LNCaP clone FGC (cell line): ENCODE measurements at places on chromosomes 6 and 20.
A peak's percentile ranks its signal among the peaks of the same experiment; 100 is the strongest.

- no peak for DNase-seq
These were observed 60.0 kb downstream of the FYN start for GRCh38 chr6:111813237-111813636.

GRCh38 chr20:7703551-7703961, 236.7 kb downstream of the HAO1 start:
- no peak for DNase-seq

GRCh38 chr20:17427638-17428037, 103.5 kb downstream of the BFSP1 start:
- no peak for DNase-seq

DNA sequence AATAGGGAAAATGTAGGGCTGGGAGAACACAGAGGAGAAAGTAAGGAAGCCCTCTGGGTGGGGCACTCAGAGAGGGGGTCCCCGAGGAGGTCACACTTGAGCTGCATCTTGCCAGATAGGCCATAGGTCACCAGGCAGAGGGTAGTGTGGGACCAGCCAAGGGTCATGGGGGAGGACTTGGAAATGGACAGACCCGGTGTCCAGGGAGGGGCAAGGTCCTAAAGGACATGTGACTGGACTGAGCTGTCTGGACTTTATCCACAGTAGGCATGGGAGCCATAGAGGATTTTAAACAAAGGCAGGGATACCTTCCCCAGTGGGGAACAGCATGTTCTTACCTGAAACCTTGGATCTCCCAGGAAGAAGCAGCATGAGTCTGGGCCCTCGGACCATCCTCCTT, 266.7 kb downstream of the LRFN2 start:
- DNase-seq, result no peak

DNA sequence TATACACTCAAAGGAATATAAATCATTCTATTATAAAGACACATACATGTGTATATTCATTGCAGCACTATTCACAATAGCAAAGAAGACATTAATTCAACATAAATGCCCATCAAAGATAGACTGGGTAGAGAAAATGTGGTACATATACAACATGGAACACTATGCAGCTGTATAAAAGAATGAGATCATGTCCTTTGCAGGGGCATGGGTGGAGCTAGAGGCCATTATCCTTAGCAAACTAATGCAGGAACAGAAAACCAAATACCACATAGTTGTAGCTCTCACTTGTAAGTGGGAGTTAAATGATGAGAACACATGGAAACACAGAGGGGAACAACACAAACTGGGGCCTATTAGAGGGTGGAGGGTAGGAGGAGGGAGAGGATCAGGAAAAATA, 121.0 kb upstream of the LOC128125822 start:
- DNase-seq, result no peak

GRCh38 chr20:32614772-32615171, 29.6 kb upstream of the NOL4L start:
- no peak for DNase-seq

DNA sequence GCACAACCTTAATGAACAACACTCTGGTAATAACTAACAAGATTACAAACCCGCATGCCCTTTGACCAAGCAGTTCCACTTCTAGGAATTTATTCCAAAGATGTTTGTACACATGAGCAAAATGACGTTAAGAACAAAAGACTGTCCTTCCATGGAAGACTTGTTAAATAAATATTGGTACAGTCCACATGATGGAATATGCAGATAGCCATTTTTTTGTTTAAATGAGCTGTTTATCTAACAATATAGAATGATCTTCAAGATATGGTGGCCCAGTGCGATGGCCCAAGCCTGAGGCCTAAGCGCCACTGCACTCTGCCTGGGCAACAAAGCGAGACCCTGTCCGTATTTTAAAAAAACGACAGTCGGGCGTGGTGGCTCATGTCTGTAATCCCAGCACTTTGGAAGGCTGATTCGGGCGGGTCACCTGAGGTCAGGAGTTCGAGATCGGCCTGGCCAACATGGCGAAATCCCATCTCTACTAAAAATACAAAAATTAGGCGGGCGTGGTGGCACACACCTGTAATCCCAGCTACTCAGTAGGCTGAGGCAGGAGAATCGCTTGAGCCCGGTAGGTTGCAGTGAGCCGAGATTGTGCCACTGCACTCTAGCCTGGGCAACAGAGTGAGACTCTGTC, 7.4 kb upstream of the AHCY start:
- peak; percentile 67 for DNase-seq

DNA sequence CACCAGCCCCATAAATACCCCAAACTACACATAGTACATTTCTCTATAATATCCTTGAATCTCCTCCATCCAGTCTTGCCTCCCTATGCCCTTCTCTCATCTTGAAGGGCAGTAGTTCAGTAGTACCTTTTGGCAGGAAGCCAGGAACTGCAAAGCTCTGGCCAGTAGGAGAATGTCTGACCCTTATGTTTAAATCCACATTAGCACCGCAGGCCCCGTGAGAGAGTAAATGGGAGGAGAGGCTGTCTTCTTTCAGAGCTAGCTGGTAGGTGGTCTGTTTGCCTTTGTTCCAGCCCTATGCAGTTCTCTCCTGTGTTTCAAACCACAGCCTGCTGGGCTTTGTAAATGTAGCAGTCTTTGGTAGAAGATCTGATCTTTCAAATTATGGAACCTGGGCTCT, 690.7 kb downstream of the DOK5 start:
- DNase-seq, result no peak

GRCh38 chr6:392441-393390, 1.2 kb downstream of the IRF4 start:
- DNase-seq, result no peak

DNA sequence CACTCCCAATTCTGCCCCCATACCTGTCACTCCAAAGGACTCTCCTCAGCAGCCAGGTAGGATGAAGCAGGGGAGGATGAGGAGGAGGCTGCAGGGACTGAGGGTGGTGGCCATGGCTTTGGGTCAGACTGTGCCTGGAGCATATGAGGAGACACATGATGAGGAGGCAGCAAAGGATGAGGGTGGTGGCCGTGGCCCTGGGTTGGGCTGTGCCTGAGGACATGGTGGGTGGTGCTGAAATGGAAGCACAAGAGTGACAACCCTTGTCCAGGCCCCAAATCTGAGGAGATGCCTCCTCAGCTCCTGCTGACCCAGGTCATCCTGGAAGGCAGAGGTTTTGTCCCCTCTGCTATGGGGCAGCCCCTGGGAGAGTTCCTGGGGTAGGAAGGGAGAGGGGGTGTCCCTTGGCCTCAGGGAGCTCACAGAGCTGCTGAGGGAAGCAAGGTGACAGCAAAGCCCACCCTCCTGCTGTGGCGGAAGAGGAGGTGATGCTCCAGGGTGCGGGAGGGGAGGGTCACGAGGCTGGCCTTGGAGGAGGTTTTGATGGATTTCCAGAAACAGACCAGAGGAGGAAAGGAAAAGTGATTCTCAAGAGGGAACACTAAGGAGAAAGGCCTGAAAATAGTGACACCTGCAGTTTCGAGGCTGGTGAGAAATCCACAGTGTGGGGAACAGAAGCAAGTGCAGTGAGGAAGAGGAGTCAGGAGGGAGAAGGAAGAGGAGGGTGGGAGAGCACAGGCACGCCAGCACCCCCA, 4.6 kb downstream of the RAET1G start:
- no peak for DNase-seq

- DNase-seq, result peak; percentile 65
These were observed 1.1 kb downstream of the SPTLC3 start for GRCh38 chr20:13009682-13010406.

GRCh38 chr6:165661664-165662025, 1.4 kb downstream of the PDE10A start:
- no peak for DNase-seq

DNA sequence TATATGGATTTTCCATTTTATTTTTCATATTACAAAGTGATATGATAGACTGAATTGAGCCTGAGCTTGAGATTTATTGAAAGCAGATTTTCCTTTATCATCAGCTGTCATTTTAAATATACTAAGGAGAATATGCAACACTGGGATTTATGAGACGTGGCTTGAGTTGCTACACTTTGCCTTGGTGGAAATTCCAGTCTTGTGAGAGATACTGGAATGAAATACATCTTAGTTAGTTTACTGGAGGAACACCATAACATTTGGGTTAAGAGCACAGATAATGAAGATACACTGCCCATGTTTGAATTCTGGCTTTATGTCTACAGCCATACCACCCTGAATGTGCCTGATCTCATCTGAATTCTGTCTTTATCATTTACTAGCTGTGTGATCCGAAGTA, 86.5 kb upstream of the IFNGR1 start:
- no peak for DNase-seq

DNA sequence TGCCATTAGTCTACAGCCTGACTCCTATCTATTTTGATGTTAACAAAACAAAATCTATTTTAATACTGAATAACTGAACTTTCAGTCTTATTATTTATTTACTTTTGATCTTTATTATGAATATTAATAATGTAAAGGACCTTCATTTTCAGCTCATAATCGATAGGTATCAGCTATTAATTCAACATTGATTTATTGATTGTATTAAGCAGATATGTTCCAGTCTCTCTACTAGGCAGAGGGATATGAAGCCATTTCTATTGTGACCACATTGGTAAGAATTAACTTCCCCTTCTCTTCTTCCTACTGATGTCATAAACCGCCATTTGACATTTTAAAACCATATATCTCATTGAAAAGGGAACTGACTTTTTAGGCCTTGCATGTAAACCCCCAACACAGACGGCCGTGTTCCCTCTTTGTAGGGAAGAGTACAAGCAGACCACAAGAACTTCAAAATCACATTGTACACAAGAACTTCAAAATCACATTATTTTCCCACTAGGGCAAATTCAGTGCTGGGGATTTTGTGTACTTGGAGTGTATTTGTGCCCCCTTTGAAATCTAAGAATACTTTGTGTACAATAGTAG, 69.5 kb upstream of the FABP7 start:
- no peak for DNase-seq

GRCh38 chr20:48597521-48598302, 230.1 kb downstream of the PREX1 start:
- DNase-seq, result no peak

DNA sequence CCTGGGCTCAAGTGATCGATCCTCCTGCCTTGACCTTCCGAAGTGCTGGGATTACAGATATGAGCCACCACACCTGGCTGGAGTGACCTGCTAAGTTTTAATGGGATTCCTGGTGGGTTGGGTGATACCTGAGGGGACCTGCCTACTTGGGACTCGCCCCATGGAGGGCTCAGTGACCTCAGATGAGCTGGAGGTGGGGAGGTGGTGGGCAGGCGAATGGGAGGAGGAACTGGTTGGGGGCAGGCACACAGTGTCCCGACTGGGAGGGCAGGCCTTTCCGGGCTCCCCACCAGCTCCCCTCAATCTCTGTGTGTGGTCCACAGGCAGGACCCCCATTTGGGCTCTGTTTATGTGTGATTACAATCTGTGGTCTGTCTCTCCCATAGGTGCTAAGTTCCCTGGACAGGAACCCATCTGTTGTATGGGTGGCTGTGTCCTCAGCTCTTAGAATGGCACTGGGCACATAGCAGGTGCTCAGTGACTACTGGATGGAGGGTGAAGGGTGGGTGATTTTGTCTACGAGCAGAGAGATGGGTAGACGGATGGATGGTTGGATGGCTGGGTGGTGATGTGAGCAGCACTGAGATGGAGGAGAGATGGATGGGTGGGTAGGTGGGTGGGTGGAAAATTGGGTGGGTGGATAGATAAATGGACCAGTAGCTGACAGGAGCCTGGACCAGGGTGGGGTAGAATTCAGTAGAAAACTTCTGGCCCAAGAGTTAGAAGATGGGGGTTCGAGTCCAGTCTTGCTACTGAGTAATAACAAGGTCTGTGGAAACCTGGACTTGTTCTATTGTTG, 23.8 kb downstream of the CEBPB start:
- no peak for DNase-seq

DNA sequence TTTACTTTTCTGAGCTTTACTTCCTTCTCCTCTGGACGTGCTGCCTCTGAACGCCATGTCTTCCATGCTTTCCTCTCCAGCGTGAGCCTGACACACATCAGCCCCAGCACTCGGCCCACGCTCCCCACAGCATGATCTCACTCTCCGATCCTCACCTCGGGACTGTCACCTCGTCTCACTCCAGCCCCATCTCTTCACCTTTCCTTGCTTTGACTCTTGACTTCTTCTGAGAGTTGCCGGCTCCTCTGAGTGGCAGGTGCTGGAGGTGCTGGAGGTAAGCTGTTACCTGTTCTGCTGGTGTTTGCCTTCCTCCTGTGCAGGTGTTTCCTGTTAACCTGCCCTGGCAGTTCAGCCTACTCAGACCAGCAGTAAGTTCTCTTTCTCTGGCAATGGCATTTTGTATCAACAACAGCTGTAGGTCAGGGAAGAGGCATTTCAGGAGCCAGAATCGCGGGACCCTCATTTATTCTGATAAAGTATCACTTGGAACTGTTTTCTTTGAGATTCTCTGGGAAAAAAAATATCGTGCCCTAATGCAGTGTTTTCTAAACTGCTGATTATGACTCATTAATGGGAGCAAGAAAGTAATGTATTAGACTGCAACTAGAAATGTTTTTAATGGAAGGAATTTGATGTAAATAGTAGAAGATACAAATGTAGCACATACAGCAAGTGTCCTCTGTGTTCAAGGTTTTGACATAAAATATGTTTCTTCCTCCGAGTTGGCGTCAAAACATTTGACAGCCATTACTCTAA, 106.5 kb downstream of the ARID1B start:
- DNase-seq, result peak; percentile 72

DNA sequence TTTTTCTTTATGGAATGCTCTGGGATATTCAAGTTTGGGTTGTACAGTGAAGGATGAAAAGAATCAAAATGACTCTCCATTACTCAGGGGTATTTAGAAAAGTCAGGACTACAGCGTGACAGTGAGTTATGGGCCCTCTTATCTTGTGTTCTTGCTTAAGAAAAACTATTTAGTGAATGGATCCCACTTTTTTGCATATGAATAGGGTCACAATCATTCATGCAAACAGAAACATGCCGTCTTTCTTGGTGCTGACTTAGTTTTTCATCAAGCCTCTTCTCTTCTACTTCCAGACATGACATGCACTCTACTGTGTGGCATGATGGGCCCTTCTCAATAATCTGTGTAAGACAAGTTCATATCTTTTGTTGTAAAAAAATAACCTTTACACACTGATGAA, 488.4 kb upstream of the MMS22L start:
- DNase-seq, result no peak

GRCh38 chr6:161189891-161190290, 84.0 kb downstream of the AGPAT4 start:
- DNase-seq, result no peak
